ENCODE measurements at places on chromosomes 4 and X. TPM values are rescaled to one million over a fixed set of nuclear protein-coding genes. Genes with fewer than 3 reads are reported as not detected.

The PLXNB3 gene
- 8.2 TPM for total RNA-seq

The IL15 gene
- 2.3 TPM for total RNA-seq

The CFP gene
- total RNA-seq, result 1.6 TPM

The RS1 gene
- not detected for total RNA-seq

The XAGE1A gene
- total RNA-seq, result not detected

The ZNF330 gene
- 65.1 TPM for total RNA-seq

The NHSL2 gene
- 0.88 TPM for total RNA-seq

The TNIP3 gene
- 1.9 TPM for total RNA-seq

The DDX60 gene
- total RNA-seq, result 21.1 TPM

The SH3D19 gene
- not detected for total RNA-seq

The MAGEB1 gene
- not detected for total RNA-seq

The CXCL3 gene
- total RNA-seq, result not detected

The CACNA1F gene
- 0.90 TPM for total RNA-seq

The MAGEA9B gene
- total RNA-seq, result not detected

The CXCL8 gene
- total RNA-seq, result 0.18 TPM

The SRD5A3 gene
- 12.9 TPM for total RNA-seq

DNA sequence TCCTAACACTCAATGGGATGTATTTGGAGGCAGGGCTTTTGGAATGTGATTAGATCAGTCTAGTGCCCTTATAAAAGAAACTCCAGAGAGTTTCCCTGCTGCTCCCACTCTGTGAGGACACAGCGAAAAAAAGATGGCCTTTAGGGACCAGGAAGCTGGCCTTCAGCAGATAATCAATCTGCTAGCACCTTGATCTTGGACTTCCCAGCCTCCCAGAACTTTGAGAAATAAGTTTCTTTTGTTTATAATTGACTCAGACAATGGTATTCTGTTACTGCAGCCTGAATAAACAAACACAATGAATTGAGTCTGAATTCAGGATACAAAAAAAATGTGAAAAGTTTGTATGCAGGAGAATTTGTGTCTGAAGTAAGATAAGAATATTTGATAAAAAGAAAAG is 842.1 kb downstream of the FSTL5 start:
- DNase-seq, result no peak

DNA sequence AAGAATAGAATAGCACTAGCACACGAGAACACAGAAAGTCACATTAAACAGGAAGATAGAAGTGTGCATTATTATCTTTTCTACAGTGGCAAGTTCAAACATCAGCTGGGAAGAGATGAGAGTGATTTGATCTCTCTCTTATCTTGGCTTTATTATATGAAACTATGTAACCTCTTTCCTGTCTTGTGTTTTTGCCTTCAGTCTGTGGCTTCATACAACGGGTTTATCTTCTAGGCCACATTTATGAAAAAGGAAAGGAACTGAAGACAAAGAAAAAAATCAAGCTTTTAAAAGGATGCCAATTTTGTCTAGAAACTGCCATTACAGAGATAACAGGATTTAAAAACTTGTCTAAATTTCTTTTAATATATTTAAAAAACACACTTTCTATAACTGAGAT is 983.6 kb downstream of the RPA4 start:
- DNase-seq, result no peak

DNA sequence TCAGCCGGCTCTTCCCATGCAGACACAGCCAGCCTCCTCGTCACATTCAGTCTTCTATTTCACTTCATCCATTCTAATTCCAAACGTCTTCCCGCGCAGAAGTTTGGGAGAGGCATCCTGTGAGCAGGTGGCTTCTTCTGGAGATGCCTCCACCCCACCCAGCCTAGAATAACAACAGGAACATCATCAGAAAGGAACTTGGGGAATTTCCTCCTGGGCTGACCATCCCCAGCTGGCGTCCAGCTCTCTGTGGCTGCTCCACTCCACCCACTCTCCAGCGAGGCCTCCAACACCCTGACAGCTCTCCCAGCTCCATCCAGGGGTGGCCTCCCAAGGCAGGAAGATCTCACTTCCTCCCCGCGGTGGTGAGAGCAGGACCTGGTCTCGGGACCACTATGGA is 5.5 kb upstream of the C4orf50 start:
- DNase-seq, result no peak

GRCh38 chrX:91079342-91080114 is 355.1 kb upstream of the PABPC5 start:
- DNase-seq, result no peak

- peak; percentile 93 for DNase-seq
These were observed 452 bp upstream of the GK start for GRCh38 chrX:30652527-30653414.

- DNase-seq, result no peak
These were observed 336.6 kb upstream of the MAD2L1 start for GRCh38 chr4:120403296-120403695.

- DNase-seq, result no peak
These were observed 114.4 kb downstream of the FRAS1 start for GRCh38 chr4:78171482-78171881.

GRCh38 chr4:184154199-184154598 is 63.5 kb downstream of the ENPP6 start:
- DNase-seq, result no peak

GRCh38 chr4:98784947-98785706 is 126.7 kb upstream of the TSPAN5 start:
- no peak for DNase-seq

GRCh38 chrX:15714529-15714928 is 23.5 kb upstream of the CA5B start:
- no peak for DNase-seq

- DNase-seq, result no peak
These were observed 69.6 kb downstream of the AGTR2 start for GRCh38 chrX:116239944-116240840.

DNA sequence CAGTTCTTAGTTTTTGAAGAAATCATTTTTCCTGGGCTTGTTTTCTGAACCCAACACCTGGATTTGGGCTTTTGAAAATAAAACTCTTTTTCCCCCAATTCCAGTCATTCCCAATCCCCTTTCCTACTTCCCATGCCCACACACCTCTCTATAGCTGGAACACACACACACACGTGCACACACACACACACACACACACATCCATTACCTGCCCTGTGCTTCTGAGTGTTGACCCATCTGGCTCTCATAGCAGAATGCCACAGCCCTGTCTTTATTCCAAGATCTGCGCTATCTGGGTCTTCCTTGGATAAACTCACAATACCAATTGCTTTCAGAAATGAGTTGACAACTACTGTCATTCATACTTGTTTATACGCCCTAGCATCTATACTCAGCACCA is 54.9 kb upstream of the C4orf54 start:
- DNase-seq, result no peak

- no peak for DNase-seq
These were observed 473.3 kb upstream of the FAM47C start for GRCh38 chrX:36534900-36535299.

DNA sequence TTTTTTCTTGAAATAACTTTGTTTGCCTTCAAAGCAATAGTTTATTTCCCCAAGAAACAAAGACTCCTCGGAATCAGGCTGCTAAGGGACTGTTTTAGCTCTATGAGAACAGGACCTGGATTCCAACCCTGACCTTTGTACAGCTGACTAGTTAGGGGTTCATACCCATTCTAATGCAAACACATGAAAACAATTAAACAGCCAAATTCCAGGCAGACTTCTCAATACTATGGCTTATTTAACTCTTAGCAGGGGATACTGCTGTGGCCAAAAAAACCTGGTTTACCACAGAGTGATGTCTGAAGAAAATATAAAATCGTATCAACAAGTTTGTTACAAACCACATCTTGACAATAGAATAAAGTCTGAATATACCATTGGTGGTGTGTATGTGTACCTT is 129.6 kb upstream of the INTU start:
- no peak for DNase-seq

- peak; percentile 37 for DNase-seq
These were observed 146.4 kb downstream of the GPC3 start for GRCh38 chrX:133838761-133839676.

GRCh38 chrX:20266810-20267606 is at the start of gene RPS6KA3:
Gene RPS6KA3 (minus strand): TSS chrX:20266909. CDS start chrX:20266632, 277 bp downstream.
- peak; percentile 92 for DNase-seq

DNA sequence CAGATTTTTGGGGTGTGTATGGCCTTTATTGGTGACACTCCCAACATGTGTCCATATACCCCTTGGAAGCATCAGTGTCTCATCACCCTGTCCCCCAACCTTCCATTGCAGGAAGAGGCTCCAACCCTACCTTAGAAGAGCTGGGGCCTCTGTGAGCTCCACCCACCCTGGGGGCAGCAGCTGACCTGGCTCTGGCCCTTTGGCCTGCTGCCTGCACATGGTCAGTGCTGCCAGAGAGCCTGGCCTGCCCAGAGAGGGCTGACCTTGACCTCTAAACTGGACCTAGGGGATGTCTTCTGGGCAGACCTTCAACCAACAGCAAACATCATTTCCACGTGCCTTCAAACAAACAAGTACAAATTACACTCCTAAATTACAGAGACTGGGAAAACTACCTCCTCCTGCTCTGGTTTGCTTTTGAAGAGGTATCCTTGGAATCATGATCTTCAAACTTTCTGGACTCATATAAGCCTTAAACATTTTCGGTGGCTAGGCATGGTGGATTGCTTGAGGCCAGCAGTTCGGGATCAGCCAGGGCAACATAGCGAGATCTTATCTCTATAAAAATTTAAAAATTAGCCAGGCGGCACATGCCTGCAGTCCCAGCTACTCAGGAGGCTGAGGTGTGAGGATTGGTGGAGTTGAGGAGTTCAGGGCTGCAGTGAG is 27.3 kb upstream of the KIAA0232 start:
- DNase-seq, result no peak

DNA sequence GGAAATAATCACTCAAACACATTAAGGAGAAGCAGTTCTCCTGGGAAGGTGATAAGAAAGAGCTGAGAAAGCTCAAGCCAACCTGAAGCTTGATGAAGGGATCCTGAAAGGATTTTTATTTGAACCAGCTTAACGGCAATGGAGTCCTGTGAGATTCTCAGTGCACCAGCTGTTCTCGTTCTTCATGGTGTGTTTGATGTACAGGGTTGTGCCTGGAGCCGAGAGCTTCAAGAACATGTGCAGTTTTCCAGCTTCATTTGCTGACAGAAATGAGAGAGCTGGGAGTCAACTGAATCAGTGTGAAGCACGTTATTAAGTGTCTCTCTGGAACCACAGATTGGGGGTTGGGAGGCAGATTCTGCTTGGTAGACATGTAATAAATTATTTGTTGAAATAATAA is 115.7 kb downstream of the ANKRD50 start:
- DNase-seq, result no peak

- DNase-seq, result no peak
These were observed 140.9 kb upstream of the JADE1 start for GRCh38 chr4:128668566-128668965.

- DNase-seq, result peak; percentile 50
These were observed 287.5 kb downstream of the CAMK2D start for GRCh38 chr4:113474017-113474416.

- DNase-seq, result no peak
These were observed 31.1 kb downstream of the F11 start for GRCh38 chr4:186297013-186297645.

DNA sequence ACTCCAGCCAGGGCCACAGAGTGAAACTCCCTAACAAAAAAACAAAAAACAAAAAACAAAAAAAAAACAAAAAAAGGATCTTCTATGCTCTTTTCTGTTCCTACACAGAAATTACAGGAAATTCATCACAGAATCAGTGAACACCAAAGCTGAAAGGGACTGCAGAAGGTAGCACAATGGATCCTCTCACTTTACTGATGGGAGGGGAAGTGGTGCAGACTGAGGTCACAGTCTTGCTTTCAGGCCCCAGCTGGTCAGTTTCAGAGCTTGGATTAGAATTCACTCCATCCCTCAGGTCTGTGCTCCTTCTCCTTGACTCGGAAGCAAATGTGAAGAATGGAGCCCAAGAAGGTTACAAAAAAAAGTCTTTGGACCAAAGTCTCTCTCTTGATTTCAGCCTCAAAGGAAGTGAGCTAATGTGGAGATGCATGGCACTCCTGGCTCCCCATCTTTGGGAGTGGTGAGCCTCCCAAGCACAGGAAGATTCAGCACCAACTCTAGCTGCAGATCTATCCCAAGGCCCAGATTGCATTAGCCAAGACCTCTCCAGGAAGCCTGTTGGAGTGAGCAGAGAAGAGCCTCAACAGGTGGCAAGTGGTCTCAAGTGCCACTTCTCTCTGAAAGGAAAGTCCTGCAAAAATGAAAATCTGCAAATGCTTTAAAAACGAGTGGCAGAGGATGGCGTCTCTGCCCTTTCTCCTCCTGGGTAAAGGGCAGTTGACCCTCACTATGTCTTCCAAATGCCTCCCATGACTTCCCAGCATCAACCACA is 176.0 kb downstream of the MAML3 start:
- DNase-seq, result no peak

- no peak for DNase-seq
These were observed 33.5 kb downstream of the CTBP1 start for GRCh38 chr4:1215141-1216075.

DNA sequence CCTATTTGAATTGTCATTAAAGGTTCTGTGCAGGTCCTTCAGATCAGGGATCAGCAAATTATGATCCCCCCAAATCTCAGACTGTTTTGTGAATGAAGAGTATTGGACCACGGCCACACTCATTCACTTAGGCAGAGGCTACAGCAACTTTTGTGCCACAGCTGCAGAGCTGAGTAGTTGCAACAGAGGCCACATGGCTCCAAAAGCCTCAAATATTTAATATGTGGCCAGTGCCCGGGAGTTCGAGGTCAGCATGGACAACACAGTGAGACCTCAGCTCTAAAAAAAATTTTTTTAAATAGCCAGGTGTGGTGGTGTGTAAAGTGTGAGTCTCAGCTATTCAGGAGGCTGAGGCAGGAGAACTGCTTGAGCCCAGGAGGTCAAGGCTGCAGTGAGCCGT is 100.7 kb downstream of the NSUN7 start:
- no peak for DNase-seq

- no peak for DNase-seq
These were observed 175.0 kb upstream of the ARHGEF9 start for GRCh38 chrX:63959975-63960374.

GRCh38 chr4:102533904-102534303 is 32.7 kb downstream of the NFKB1 start:
- DNase-seq, result no peak

- DNase-seq, result no peak
These were observed 39.8 kb upstream of the ATOH1 start for GRCh38 chr4:93788712-93789111.

DNA sequence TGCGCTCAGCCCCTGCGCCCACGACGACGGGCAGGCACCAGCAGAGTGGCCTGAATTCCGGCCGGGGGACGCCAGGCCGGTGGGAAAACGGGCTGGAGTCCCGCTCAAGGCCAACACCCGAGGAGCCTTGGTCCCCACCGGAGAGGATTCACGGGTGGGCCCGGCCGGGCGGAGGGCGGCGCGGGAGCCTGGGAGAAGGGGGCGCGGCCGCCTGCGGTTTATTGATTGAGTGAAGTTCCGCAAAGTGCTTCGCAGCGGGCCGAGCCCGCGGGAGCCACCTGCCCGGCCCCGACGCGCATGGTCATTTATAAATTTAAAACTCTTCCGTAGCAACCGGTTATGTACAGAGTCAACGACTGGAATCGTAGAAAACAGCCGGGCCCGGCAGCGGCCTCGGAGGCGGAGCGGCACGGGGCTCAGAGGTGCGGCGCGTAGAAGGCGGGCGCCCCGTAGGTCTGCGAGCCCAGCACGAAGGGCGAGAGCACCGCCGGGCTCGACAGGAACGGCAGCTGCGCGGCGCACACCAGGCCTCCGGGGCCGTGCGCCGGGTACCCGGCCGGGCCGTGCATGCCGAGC is 3.6 kb downstream of the NKX1-1 start:
- no peak for DNase-seq

GRCh38 chrX:118039591-118039990 is 77.0 kb downstream of the KLHL13 start:
- no peak for DNase-seq
